ENCODE measurements at places on chromosomes 3 and 15.
A peak's percentile ranks its signal among the peaks of the same experiment; 100 is the strongest.

DNA sequence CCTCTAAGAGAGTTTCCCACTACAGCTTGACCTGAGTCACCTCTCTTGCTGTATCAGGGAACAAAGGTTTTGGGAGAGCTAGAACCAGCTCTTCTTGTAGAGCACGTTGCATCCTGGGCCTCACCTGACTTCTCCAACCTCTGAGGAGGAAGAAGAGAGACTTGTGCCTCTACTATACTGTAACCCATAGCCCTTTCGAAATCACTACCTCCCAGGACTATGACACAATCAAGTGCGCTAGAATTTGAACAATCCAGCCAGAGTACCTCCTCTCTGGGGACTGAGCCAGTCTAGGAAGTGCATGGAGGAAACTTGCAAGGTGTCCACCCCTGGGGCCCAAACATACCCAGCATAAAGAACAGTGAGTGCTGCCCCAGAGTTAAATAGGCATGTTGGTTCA lies 192.8 kb upstream of the BHLHE40 start:
- DNase-seq = no peak

DNA sequence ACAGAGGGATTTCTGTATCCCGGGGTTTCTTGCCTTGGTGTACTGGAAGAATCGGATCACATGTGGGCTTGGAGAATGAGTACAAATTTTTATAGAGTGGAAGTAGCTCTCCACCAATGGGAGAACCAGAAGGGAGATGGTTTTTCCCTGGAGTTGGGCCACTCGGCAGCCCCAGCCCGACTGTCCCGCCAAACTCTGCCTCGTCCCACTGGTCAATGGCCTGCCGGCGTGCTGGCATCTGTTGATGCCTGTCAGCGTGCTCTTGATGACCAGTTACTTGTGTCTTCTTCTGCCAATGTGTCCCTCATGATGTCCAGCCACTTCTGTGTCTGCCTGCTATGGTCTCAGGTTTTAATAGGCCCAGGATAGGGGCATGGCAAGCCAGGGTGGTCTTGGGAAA lies 100.5 kb downstream of the CFAP44 start:
- no peak for DNase-seq

DNA sequence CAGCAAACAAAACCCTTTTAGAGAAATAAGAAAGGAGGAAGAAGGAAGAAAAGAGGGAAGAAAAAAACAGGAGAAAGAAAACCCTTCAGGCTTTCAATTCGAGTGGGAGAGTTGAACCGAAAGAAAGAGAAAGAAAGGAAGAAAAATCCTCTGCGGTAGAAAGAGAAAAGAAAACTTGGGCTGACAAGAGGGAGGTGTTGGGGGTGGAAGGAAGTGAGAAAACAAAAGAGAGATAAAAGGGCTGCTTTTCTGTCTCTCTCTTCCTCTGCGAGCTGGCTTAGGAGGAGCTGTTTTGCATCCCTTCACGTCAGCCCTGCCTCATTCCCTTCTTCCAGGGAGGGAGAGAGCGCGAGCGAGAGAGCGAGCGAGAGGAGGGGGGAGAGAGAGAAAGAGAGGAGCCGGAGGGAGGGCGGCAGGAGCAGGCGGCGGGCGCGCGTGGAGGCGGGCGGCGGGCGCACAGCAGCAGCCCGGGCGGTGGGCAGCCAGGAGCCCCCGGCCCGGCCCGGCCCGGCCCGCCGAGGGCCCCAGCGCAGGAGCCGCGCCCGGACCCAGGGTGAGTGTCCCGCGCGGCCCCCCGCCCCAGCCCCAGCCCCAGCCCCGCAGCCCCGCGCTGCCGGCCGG lies at the start of gene ZNF710:
Gene ZNF710, plus strand, starts transcription at position 263 of the 621 bp plus-strand sequence. CDS start 65,814 bp downstream, outside the sequence.
- DNase-seq = peak; percentile 21

GRCh38 chr15:78056714-78057269 lies 20.7 kb downstream of the TBC1D2B start:
- DNase-seq = no peak

DNA sequence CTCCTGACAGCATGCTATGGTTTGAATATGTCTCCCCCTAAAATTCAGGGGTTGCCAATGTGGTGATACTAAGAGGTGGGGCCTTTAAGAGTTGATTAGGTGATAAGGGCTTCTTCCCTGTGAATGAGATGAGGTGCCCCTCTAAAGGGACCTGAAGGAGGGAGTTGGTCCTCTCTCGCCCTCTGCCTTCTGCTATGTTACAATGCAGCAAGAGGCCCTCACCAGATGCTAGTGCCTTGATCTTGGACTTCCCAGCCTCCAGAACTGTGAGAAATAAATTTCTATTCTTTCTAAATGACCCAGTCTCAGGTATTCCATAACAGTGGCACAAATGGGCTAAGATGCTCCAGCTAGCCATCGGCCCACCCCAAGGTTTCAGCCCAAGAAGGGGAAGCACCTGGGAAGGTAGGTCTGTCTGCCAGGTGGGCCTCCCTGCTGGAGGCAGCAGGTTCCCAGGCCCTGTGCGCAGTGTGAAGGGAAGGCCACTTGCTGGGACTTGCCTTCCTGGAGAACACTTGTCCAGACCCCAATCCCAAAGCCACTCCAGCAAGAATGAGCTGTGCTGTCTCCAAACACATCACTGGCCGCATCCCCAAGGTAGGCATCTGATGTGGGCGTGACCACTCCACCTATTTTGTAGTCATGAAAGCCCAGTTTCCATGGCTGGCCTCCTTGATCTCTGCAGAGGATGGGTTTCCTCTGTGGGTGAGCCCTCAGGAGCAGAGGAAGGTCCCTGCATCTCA lies 9.0 kb downstream of the TGM4 start:
- DNase-seq = no peak

DNA sequence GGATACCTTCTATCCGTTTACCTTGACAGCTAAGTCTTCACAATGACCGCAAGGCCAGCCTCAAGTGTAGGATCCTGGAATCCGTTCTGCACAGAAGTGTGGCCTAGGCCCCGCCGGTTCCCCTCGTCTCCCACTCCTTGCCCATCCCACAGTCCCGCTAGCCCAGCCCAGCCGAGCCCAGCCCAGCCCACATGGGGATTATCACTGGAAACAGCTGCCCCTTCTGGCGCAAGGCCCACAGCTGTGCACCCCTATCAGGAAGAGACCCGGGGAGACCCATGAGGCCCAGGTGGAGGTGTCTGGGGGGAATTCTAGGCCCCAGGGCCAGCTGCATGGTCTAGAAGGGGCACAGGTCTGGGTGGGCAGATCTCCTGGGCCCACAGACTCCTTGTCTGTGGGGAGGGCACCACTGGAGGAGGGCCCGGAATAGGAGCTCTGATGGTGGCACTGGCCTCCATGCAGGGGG lies 27.9 kb upstream of the KLF13 start:
- no peak for DNase-seq

DNA sequence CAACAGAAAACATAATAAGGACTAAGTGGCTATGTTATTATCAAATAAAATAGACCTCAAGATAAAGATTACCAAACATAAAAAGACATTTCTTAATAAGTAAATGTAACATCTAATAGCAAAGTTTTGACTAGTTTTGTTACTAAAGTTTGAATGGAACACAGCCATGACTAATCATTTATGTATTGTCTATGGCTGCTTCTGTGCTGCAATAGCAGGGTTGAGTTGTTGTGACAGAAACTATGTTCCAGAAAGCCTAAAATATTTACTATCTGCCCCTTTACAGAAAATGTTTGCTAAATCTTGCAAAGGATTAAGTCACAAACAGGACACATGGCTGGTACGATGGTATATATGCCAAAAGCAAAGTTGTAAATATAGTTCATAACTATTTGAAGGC lies 37.9 kb upstream of the MYH15 start:
- DNase-seq = no peak

- DNase-seq = no peak
Measured at GRCh38 chr3:50419595-50420370, 60.5 kb upstream of the TMEM115 start.

Measured in stimulated activated CD4-positive, alpha-beta T cell treated with anti-CD3 and anti-CD28 coated beads, Interleukin-4, amount 100 ng/mL, for 1 hour (primary cell).